Activated CD8-positive, alpha-beta memory T cell treated with anti-CD3 and anti-CD28 coated beads for 4 hours (primary cell): ENCODE measurements at places on chromosomes 1 and 21.

DNA sequence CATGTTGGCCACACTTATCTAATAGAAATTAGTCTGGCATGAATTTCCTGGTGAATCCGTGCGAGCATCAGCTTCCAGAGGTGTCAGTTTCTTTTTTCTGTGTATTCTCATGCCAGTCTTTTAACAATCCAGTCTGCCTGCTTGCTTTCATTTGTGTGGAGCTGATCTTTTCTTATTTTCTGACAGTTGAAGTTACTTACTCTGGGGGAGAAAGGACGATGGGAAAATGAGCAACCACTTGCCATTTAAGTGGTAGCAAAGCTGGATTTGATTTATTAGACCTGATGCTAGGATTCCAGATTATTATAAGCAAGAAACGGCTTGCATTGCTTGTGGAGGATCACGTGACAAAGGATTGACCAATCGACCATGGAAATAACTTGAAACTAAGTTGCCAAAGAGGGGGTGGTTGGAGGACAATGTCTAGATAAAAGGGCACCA, 24.3 kb upstream of the APP start:
- no peak for DNase-seq

GRCh38 chr1:198175423-198176170, 18.8 kb downstream of the NEK7 start:
- no peak for DNase-seq

DNA sequence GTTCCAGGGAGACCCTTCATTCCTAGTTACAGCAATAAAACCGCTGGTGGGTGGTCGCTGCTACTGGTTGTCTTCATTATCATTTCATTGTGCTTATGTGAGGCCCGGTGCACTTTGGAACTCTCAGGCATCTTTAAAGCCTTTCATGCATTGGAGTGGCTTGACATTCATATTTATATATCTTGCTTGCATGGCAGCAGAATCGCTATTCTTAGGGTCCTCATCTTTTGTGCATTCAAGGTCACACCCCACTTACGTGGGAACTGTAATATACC, 110.1 kb downstream of the ZBTB18 start:
- DNase-seq = no peak

GRCh38 chr21:42454786-42455185, 41.2 kb downstream of the RSPH1 start:
- DNase-seq = no peak

- DNase-seq = no peak
These were observed at the start of gene PTGFRN for GRCh38 chr1:116909512-116910378. PTGFRN (plus strand) TSS chr1:116909916; CDS start chr1:116910204, 288 bp downstream.
